ENCODE measurements at places on chromosomes 11 and 22.
A peak's percentile ranks its signal among the peaks of the same experiment; 100 is the strongest.

DNA sequence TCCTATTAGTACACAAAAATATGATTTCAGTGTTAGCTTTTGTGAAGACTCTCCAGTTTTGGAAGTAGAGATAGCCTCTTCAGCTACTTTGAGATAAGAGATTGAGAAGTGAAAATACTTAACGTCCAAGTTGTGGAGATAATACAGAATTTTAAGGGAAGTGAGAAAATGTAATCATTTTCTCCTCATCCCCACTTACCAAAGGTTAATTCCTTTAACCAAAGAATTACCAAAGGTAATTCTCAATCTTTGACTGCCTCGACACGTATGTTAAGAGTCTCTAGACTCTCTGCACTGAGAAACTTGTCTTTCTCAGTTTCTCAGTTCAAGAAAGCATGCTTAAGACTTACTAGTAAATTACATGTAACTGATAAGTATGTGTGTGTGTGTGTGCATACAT is 15.3 kb downstream of the C11orf54 start:
- DNase-seq = no peak

GRCh38 chr11:129743112-129743815 is 72.4 kb upstream of the TMEM45B start:
- DNase-seq = no peak

GRCh38 chr22:39543095-39543494 is 10.5 kb upstream of the RPS19BP1 start:
- DNase-seq = no peak

DNA sequence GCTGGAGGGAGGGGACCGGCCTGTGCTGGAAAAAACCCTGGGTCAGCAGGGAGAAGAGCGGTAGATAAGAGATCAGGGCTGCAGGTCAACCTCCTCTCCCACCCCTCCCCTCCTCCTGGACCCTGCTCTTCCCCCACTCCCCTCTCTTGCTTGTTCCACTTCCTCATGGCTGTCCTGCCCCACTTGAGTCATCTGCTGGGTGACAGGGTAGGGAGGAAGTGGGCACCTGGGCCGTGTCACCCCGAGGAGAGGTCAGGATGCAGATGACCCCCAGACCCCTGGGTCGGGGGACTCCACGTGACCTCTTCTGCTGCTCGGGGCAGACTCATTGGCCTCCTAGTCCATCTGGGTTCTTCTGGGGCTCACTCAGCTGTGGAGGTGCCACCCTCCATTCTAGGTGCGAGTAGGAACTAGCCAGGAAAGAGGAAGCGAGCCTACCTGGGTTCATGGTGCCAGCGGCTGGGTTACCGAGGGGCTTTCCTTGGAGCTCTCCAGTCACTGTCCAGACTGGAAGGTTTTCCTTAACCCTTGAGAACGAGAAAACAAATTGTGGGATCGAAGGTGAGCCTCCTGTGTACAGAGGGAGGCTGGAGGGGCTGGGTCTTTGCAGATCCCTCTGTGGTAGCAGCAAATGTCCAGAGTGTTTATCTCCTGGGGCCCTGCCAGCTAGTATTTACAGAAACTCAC is 6.5 kb downstream of the APOL2 start:
- no peak for DNase-seq

DNA sequence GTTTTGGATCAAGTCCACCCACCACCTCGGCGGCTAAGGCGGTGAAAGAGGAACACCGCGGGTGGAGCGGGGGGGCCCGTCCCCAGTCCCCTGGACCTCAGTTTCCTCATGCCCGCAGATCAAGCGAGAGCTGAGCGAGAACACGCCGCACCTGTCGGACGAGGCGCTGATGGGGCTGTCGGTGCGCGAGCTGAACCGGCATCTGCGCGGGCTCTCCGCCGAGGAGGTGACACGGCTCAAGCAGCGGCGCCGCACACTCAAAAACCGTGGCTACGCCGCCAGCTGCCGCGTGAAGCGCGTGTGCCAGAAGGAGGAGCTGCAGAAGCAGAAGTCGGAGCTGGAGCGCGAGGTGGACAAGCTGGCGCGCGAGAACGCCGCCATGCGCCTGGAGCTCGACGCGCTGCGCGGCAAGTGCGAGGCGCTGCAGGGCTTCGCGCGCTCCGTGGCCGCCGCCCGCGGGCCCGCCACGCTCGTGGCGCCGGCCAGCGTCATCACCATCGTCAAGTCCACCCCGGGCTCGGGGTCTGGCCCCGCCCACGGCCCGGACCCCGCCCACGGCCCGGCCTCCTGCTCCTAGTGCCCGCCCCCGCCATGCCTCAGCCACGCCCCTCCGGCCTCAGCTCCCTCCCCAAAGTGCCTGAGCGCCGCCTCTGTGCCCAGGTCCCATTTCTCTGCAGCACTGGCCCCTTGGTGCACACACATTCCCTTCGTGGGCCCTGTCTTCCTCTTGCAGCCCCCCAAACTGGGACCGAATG is 12.7 kb downstream of the MAFF start:
- peak; percentile 76 for DNase-seq

GRCh38 chr22:19233189-19233661 is 54.7 kb upstream of the SLC25A1 start:
- DNase-seq = no peak

GRCh38 chr11:75891947-75892739 is 77.1 kb downstream of the UVRAG start:
- DNase-seq = no peak

DNA sequence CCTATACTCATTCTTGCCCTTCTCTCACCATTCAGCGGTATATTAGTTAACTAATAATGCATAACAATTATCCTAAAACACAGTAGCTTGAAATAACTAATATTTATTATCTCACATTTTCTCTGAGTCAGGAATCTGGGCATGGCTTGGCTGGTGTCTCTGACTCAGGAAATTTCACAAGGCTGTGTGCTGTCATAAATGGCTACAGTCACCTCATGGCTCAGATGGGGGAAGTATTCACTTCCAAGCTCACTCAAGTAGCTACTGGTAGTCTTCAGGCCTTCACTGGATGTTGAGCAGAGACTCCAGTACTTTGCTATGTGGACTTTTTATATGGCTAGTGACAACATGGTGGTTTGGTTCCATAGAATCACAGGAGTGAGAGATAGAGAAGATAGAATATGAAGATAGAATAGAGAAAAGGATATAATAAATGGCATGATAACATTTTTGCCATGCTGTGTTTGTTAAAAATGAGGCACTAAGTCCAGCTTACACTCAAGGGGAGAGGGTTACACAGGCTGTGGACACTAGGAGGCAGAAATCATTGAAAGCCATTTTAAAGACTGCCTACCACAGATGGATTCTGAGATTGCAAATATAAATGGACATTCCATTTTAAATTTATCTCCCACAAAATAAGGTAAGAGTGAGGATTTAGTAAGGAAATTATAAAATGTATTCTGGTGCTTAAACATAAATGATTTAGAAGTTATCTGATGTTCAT is 997.8 kb upstream of the CHORDC1 start:
- DNase-seq = no peak

- no peak for DNase-seq
Measured at GRCh38 chr11:8372641-8373381, 109.1 kb upstream of the LMO1 start.

GRCh38 chr11:131204282-131204681 is 166.1 kb upstream of the NTM start:
- no peak for DNase-seq

GRCh38 chr11:83480811-83481210 is 194.6 kb upstream of the CCDC90B start:
- DNase-seq = no peak

- DNase-seq = no peak
Measured at GRCh38 chr11:35162745-35163144, 23.8 kb downstream of the CD44 start.

DNA sequence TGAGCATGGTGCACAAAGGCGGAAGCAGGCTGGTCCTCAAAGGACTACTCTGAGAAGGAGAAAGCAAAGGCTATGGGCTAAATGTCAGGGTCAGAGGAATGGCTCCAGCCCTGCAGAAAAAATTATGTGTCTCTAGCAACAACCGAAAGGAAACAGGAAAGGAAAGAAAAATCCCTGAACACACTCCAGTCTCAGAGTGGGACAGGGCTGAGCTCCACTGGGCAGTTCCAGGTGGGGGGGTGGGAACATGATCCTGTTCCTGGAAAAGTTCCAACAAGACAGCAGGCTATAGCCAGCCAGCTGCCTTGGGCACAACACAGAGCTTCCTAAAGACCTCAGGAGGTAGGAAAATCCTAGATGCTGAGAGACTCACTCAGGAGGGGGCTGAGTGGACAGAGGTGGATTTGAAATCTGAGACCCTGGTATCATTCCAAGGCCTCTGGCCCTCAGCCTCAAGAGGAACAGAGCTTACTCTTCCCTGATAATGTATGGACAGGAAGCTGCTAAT is 1088.2 kb downstream of the TBC1D22A start:
- DNase-seq = no peak

GRCh38 chr11:99555486-99555885 is 534.7 kb downstream of the CNTN5 start:
- DNase-seq = no peak

- DNase-seq = no peak
Measured at GRCh38 chr22:24822471-24822870, 16.5 kb downstream of the SGSM1 start.

- DNase-seq = no peak
Measured at GRCh38 chr22:41539146-41540005, 4.9 kb downstream of the POLR3H start.

- DNase-seq = no peak
Measured at GRCh38 chr11:90373971-90374370, 151.1 kb upstream of the CHORDC1 start.

DNA sequence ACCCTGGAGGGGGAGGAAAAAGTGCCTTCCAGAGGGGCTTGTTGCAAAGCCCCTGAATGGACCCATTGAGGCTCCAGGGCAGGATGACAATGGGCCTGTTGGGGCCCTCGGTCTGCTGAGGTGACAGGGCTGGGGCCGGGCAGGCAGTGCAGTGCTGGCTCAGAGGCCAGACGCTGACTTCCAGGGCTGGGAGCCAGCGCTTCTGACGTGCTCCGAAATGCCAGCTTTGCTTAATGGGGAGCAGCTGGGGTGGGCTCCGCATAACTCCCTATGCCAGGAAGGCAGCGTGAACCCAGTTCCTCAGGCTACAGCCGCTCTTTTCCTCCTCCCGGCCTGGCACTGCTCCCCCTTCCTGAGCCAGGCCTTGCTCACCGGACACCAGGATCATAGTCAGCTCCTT is 17.7 kb downstream of the NAV2 start:
- no peak for DNase-seq

- no peak for DNase-seq
Measured at GRCh38 chr11:61690706-61691379, 10.7 kb downstream of the DAGLA start.
